ENCODE measurements at places on chromosomes 11 and 22.

DNA sequence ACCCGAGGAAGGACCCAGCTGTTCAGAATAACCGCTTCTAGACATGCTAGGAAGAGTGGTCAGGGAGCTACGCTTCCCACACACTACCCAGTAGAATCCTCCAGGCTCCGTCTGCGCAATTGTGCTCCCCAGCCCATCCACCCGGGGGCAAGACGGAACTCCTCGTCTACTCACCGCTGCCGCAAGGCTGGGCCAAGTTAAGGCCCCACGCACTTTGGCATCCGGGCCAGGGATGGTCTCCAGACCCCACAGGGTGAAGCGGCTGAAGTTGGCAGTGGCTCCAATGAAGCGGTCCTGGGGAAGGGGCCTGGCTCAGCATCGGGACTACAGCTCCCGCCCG lies 757 bp downstream of the RNASEH2C start:
- no peak for DNase-seq

- DNase-seq, result no peak
Measured at GRCh38 chr11:117127171-117127901, 16.8 kb upstream of the PAFAH1B2 start.

DNA sequence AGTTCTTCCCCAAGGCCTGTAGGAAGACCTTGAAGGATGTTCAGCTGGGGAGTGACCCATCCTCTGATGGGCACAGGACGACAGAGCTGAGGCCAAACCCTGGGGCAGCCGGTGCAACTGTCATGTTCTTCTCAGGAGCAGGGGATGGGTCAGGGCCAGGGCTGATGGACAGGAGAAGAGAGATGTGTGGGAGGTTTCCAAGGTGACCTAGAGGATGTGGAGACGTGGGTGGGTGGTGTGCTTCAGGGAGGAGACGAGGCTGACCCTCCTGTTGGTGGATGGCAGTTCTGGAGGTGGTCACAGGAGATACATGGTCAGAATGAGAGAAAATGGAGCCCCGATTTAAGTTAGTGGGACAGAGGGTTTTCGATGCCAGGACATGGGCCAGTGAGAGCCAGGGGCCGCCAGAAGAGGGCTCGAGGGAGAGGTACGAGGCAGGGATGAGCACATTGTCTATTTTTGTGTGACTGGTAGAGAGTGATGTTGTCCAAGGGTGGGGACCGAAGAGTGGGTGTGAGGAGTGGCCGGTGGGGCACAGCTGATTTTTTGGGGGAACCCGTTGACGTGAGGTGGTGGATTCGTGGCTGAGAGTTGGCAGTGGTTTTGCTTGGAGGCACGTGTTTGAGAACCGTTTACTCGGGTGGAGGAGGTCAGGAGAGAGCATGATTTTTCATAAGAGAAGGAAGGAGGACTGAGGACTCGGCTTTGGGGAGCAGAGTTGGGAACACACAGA lies 14.6 kb downstream of the TBC1D22A start:
- no peak for DNase-seq

DNA sequence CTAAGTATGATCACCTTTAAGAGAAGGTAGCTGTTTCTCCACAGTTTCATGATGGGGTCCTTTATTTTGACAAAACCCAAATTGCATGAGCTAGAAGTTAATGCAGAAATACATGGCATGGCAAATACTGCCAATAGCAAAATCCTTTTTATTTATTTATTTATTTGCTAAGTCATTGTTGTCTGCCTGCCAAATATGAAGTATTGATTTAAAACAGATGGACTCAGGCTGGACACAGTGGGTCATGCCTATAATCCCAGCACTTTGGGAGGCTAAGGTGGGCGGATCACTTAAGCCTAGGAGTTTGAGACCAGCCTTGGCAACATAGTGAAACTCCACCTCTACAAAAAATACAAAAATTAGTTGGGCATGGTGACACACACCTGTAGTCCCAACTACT lies 52.4 kb downstream of the LARGE2 start:
- no peak for DNase-seq

- DNase-seq, result no peak
Measured at GRCh38 chr11:66489636-66490035, 9.4 kb downstream of the DPP3 start.

DNA sequence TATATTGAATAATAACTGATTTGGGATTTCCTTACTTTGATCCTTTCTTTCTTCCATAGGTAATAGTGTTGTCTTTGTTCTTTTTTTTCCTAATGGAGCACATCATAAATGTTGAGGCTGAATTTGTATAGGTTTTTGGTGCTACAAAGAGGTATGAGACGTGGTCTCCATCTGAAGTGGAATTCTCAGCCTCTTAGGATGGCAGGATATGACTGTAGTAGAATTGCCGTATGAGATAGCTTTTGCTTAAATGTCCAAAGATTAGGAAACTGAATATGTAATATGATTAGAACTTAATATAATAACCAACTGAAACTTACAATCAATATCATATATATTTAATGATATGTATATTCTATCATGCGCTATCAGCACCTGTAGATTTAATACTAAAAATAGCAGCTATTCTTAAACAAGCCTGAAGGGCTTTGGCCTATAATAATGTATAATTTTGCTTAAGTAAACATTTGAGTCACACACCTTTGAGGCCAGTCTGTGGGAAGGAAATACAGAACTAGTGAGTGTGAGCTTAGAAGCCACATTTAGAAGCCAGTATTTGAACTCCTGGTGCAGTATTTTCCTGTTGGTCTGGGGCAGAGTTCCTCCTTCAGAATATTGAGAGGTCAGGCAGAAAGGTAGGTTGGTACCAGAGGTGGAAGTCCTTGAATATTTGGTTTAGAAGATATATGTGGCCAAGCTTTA lies 62.6 kb downstream of the SWAP70 start:
- DNase-seq, result no peak

- DNase-seq, result no peak
Measured at GRCh38 chr11:6681949-6682348, 1.2 kb downstream of the MRPL17 start.

GRCh38 chr11:77705876-77706579 lies 68.4 kb upstream of the CLNS1A start:
- no peak for DNase-seq

- no peak for DNase-seq
Measured at GRCh38 chr11:73410627-73411026, 34.4 kb downstream of the RELT start.

- DNase-seq, result no peak
Measured at GRCh38 chr11:122523846-122524805, 131.4 kb upstream of the UBASH3B start.

DNA sequence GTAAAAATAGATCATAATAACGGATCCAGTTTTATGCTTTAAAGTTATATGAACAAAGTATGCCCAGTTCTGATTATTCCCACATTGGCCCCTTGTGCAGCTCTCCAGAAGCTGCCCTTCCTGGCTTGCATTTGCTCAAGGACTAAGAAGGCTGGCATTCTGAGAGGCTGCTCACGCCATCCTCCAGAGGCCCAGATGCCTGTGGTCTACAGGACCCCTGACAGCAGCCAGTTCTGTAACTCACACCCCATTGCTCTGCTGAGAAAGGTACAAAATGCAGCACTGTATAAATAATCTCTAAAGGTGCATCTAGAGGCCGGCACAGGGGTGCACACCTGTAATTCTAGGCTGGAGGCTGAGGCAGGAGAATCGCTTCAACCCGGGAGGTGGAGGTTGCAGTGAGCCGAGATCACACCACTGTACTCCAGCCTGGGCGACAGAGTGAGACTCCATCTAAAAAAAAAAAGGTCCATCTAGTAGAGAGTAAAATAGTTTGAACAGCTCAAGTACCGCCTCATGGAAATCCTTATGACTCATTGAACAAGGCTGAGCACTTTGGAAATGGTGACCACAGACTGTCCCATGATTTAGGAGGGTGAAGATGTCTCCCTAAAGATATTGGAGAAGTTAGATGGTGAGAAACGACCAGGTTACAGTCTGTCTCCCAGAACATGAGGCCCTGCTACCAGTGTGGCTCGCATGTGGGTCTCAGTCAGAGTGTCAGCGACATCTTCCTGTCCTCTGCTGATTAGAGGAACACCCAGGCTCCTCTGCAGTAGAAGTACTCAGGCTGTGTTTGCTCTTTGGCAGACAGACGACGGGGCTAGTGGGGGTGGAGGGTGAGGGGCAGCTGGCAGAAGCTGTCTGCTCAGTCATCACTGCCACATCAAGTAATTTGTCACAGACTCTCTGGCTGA lies 56.3 kb downstream of the KREMEN1 start:
- no peak for DNase-seq

- no peak for DNase-seq
Measured at GRCh38 chr11:23865341-23865975, 631.4 kb upstream of the LUZP2 start.

DNA sequence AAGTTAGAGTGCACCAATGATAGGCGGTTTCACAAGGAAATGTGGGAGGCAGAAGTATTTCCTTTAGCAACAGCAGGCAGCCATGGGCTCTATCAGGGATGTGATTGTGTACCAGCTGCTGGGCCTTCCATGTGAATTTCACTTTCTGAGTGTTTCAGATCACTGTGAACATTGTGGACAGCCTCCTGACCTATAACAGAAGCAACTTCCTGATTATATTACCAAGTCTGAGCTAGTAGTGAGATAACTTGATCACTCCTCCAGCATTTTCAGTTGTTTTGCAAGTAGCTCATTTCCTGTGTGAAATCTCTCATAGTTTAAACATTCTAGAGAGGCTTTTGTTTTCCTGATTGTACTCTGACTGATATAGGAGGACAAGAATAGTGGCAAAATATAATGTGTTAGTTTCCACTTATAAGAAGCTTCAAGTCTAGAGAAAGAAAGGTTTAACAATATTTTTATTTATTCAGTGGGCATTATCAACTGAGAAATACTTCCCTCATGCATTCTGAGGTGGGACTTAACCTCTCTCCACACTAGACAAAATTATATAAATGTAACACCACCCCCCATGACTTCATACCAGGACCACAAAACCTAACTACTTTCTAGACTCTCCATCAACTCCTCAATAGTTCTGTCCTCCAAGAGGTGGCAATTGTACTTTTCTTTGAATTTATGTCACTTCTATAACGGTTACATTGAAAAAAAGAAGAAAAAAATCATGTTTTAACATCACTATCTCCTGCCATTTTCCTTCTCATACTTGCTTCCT lies 184.2 kb upstream of the LUZP2 start:
- DNase-seq, result no peak

DNA sequence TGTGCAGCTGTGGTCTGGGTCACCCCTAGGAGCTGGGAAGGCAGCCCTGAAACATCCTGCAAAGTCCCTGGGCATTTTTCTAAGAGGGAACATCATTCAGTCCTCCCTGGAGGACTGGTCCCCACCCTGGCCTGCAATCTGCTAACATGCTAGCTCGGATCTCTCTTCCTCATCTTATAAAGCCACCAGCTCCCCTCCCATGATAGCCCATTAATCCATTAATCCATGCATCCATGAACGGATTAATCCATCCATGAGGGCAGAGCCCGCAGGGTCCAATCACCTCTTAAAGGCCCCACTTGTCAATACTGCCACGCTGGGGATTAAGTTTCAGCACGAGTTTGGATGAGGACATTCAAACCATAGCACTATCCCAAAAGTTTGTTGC lies 12.1 kb downstream of the PRG3 start:
- DNase-seq, result no peak

GRCh38 chr11:60777106-60777505 lies 8.0 kb upstream of the MS4A10 start:
- DNase-seq, result no peak

- DNase-seq, result no peak
Measured at GRCh38 chr11:14106303-14107049, 144.0 kb downstream of the SPON1 start.

- no peak for DNase-seq
Measured at GRCh38 chr11:90250970-90251369, 28.1 kb upstream of the CHORDC1 start.

GRCh38 chr11:61679893-61680621 lies at the start of gene DAGLA:
DAGLA (plus strand) TSS chr11:61680391; CDS start chr11:61720156, 39,765 bp downstream.
- DNase-seq, result no peak

GRCh38 chr11:134556186-134556585 lies 144.1 kb upstream of the B3GAT1 start:
- no peak for DNase-seq

GRCh38 chr22:49100316-49100715 lies 727.4 kb downstream of the BRD1 start:
- DNase-seq, result no peak

GRCh38 chr11:68036717-68037239 lies 2.0 kb upstream of the TCIRG1 start:
- no peak for DNase-seq

DNA sequence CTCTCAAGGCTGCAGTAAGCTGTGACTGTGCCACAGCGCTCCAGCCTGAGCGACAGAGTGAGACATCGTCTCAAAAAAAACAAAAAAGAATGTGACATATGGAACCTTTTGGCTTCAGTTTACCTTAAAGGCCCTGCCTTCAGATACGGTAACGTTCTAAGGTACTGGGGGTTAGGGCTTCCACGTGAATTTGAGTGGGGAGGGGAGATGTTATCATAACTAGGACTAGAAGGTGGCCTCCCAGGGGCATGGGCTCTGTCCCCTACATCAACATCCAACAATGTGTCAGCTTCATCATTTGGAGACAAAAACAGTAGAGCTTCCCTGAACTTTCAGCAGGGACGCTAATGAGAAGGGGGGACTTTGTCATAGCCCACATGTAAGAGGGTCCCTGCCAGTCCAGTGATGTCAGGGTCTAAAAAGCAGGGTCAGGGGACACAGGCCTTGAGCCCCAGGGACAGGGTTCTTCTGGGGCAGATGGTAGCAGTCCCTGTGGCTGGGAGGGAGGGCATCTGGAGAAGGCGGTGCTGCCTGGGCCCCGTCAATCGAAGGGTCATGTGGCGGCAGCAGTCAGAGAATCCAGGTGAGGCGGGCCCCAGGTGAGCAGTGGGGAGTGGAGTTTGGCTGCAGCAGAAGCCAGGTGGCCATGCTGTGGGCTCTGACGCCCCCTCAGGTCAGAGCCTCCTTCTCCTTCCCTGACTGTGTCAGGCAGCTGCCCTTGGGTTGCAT lies 79.8 kb downstream of the BCR start:
- no peak for DNase-seq

DNA sequence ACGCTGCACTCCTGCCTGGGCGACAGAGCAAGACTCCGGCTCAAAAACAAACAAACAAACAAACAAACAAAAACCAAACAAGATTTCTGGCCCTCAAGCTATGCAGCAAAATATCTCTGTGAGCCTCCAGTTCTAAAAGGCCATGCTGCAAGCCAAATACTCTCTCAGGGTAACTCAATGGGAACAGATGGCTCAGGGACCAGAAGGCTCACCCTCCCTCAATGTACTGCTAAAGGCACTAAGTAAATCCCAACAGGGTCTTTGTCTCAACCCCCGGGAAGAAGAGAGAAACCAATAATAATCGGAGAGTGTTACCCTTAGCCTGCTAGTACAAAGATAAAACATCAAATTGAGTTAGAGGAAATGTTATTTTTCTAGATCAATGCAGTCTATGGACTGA lies 119.7 kb upstream of the ZC3H12C start:
- DNase-seq, result no peak

GRCh38 chr22:41836551-41836950 lies 3.6 kb downstream of the SREBF2 start:
- DNase-seq, result no peak

GRCh38 chr11:97814325-97814959 lies 1206.3 kb upstream of the CNTN5 start:
- no peak for DNase-seq

GRCh38 chr22:50717709-50718351 lies 20.2 kb upstream of the ACR start:
- no peak for DNase-seq

Measured in cortex of kidney (tissue), 1 donor.